CD4-positive, alpha-beta T cell treated with Interleukin-6 at 100 ng/mL for 8 hours (primary cell): ENCODE measurements at places on chromosomes 4 and X.
A peak's percentile ranks its signal among the peaks of the same experiment; 100 is the strongest.

DNA sequence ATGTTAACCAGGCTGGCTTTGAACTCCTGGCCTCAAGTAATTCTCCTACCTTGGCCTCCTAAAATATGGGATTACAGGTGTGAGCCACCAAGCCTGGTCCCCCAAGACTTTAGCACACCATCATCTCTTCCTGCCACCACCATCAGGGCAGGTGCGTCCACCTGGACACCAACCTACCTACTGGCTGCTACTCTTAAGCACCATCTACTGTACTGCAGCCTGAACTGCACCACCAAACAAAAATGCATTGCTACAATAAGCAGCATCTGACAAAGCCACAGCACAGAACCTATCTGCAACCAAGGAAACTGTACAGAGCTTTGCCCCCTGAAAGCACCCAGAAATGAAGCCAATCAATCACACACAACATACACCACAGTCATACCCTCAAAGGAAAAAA lies 139.7 kb downstream of the EFHC2 start:
- DNase-seq, result no peak

- DNase-seq, result no peak
Measured at GRCh38 chr4:120070196-120070595, 3.5 kb upstream of the MAD2L1 start.

DNA sequence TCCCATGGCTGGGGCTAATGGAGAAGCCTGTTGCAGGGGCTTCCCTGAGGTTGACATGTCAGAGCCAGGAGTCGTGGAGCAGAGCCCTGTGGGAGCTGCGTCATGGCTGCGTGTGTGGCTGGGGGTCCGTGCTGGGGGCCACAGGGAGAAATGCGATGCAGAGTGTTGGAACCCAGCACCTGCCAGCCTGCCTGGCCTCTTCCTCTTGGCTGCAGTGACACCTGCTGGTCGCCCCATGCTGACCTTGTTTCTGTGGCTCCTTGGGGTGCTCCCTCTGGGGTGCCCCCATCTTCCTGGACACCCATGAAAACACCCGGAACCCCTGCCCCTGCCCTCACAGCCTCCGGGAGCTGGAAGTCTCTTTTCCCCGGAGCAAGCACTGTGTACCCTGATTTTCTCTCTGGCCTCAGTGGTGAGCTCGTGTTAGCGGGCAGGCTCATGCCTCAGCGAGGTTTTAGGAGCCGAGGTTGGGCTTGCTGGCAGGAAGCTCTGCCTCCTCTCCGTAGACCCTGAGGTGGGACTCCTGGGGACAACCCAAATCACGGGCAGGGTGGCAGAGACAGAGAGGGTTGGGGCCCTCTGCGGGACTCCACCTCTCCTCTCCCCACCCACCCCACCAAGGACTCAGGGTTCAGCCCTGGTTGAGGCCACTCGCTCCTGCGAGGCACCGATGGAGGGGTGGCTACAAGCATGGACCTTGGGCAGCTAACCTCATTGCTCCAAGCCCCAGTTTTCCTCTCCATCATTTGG lies 103.7 kb downstream of the SORCS2 start:
- no peak for DNase-seq

- peak; percentile 51 for DNase-seq
Measured at GRCh38 chrX:119698845-119699244, 5.9 kb upstream of the SEPTIN6 start.

DNA sequence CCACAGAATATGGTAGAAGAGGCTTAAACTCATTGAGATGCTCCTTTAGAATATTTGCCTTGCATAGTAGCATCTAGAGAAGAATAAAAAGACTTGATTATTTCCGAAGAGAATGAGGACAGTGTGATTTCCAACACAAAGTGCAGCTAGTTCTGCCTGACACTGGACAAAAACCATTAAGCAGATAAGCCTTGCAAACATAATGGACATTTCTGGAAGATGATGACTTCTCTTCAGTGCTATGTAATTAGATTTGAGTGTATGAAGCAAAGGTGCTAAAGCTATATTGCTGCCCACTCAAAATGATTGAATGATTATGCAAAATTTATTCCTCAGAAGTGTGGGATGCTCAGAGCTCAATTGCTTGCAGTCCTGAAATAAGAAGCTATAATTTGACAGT lies 156.4 kb downstream of the VEGFC start:
- no peak for DNase-seq

- no peak for DNase-seq
Measured at GRCh38 chrX:98931216-98931615, 1478.9 kb downstream of the PCDH19 start.

- DNase-seq, result no peak
Measured at GRCh38 chr4:158903079-158903456, 134.2 kb downstream of the FNIP2 start.

- DNase-seq, result no peak
Measured at GRCh38 chrX:45208121-45208856, 7.6 kb upstream of the DIPK2B start.

GRCh38 chr4:8356856-8357255 lies 83.7 kb downstream of the ACOX3 start:
- DNase-seq, result no peak

- DNase-seq, result no peak
Measured at GRCh38 chr4:11881947-11882346, 453.3 kb upstream of the HS3ST1 start.

- DNase-seq, result no peak
Measured at GRCh38 chr4:133188433-133189146, 39.5 kb downstream of the PCDH10 start.

- no peak for DNase-seq
Measured at GRCh38 chr4:25982962-25983361, 68.9 kb downstream of the SMIM20 start.

DNA sequence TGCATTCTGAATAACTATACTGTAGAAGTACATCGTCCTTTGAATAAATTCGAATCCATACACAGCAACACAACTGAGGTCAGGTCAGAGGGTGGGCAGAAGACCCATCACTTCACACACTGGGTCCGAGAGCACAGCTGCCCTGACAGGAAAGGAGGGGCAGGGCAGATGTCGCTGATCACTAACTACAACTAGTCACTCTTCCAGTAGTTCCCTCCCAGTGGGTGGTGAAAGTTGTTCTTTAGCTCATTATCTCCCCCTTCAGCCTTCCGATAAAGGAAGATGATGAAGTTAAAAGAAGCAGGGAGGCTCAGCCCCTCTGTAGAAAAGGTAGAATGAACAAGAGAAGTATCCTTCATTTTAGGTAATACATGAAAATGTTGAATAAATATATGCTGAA lies 278.9 kb downstream of the INPP4B start:
- DNase-seq, result peak; percentile 77

- DNase-seq, result no peak
Measured at GRCh38 chr4:118732591-118733330, 47.6 kb downstream of the METTL14 start.

- no peak for DNase-seq
Measured at GRCh38 chrX:129318375-129318774, 204.9 kb downstream of the SMARCA1 start.

GRCh38 chr4:34417160-34417559 lies 1827.2 kb downstream of the ARAP2 start:
- DNase-seq, result no peak

DNA sequence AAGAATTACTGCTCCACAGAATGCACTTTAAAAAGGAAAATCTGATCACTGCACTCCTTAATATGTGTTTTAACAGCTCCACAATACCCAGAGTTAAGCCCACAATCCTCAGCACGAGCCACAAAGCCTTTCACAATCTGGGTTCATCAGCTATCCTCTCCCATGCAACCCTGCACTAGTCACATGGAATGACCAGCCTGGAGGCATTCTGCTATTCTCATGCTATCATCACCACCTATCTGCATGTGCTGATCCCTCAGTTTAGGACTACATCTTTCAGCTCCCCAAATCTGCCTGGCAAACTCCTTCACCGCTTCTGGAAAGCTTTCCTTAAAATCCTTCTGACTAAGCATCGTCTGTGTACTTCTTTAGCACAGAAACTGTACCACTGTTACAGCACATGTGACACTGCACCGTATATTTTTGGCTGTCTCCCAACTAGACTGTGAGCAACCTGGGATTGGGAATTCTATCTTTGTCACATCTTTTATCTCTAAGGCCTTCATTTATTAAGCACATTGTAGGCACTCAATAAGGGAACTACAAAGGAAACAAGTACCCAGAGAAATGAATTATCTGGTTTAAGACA lies 18.3 kb upstream of the EIF1AX start:
- no peak for DNase-seq

- DNase-seq, result no peak
Measured at GRCh38 chr4:11525085-11525484, 96.4 kb upstream of the HS3ST1 start.

- no peak for DNase-seq
Measured at GRCh38 chr4:183659872-183660242, 764 bp downstream of the TRAPPC11 start.

- no peak for DNase-seq
Measured at GRCh38 chr4:20995610-20996009, 295.4 kb downstream of the PACRGL start.

- DNase-seq, result no peak
Measured at GRCh38 chr4:111977419-111977965, 167.8 kb upstream of the FAM241A start.

DNA sequence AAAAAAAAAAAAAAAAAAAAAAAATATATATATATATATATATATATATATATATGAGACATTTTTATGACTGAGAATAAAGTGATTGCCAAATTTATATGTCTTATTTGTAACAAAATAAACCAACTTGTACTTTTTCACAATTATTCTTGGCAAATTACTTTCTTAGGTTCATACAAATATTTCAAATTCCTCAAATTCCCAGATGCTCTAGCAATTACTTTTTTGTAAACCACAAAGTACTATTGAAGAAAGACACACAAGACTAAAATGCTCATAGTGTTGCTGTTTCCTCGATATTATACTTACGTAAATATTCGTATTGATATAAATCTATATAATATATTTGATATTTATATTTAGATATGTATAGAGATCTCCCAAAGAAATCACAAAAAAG lies 390.0 kb downstream of the FAT4 start:
- no peak for DNase-seq

- DNase-seq, result no peak
Measured at GRCh38 chr4:97457253-97457652, 686.0 kb downstream of the STPG2 start.

DNA sequence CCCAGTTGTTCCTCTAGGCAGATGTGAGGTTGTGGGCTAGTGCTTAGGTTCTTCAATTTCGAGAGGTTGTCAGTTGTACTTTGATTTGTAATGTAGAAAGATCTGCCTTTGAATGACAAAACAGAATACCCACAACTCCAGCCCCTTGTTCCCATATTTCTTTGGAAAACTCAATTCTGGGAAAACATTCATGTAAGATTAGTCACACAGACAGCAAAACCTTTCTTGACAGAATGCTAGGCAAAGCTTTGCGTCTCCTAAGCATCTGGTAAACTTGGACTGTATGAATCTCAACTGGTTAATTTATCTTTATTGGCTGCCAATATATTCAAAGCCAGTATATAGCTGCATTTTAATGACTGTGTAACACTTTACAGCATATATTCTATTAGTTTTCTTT lies 34.9 kb downstream of the NOCT start:
- no peak for DNase-seq

DNA sequence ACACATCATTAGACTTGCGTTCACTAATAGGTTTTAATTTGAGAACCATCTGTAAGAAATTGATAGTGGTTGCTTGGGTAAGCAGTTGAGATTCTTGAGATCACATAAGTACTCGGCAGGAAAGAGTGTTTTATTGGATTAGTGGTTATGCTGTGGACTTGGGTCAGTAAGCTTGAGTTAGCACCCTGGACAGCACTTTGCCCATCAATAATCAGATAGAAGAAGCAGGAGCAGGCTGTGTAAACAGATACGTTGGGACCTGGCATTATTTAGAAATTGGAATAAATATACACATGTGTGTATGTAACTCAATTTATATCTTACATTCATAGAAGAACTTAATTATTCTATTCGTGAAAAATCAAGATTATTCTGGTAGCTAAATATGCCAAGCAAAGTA lies 357.5 kb upstream of the SMIM31 start:
- DNase-seq, result no peak

GRCh38 chrX:102720237-102721168 lies at the start of gene GPRASP3:
TSS of gene GPRASP3 (plus strand) at chrX:102720743. CDS start at chrX:102748996, 28,253 bp downstream.
- peak; percentile 65 for DNase-seq

DNA sequence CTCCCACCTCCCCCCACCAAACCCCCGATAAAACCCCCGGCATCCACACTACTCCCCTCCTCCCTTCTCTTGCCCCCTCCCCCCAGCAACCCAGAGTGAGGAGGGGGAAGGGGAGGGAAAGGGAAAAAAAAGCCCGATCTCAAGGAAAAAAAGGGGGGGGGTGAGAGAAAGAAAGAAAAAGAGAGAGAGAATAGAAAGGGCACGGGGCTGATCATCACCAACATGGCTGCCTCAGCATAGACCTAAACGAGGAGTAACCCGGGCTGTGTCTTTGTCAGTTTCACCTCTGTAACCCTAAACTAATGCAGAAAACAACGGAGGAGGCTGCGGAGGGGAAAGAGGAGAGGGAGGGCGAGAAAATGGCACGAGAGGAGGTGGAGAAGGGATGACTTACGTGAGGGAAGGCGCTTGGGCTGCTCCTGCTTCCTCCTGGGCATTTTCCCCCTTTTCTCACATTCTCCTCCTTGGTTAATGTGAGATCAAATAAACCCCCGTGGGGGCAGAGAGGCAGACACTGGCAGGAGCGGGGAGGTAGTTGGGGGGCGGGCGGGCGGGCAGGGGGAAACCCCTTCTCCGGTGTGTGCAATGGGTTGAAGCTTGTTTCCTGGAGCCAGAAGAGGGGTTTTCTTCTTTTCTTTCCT lies 532 bp downstream of the ZNF827 start:
- peak; percentile 42 for DNase-seq

- no peak for DNase-seq
Measured at GRCh38 chr4:173519111-173520101, 10.6 kb downstream of the HAND2 start.

DNA sequence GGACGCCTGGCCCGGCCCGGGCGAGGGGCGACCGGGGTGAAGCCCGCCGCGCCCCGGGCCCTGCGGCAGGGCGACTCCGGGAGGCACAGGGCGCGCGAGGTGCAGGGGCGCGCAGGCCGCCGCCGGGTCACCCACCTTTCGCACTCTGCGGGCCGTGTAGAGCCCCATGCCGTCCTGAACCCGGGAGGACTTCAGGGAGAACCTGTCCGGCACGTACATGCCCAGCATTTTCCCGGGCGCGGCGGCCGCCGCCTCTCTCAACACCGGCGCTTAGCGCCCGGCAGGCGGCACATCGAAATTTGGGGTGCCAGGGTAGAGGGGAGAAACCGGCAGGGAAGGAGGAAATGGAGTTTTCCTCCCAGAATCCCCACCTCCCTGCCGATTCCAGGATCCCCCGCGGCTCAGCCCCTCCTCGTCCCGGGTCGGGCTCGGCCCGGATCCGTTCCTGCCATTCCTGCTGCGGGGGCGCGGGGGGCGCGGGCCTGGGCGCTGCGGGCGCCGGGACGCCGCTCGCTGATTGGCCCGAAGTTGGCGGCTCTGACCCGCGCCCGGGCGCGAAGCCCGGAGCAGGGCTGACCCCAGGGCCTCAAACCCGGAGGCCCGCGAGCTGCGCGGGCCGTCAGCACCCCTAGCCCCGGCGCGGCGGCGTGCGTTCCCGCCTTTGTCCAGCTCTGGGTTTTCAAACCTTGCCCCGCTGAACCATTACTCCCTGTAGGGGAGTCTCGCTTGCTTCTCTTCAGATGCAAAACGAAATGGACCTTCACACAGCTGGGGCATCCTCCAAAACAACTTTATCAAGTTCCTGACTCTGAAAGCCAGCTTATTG lies at the start of gene PRDM5:
PRDM5 (minus strand) TSS at position 346 of the 826 bp plus-strand sequence; CDS start at position 228, 118 bp downstream.
- no peak for DNase-seq

GRCh38 chr4:119266153-119266552 lies 53.6 kb downstream of the USP53 start:
- no peak for DNase-seq

GRCh38 chr4:27278615-27279375 lies 418.2 kb downstream of the STIM2 start:
- no peak for DNase-seq

- DNase-seq, result no peak
Measured at GRCh38 chr4:187321711-187322110, 598.1 kb upstream of the FAT1 start.
